ENCODE measurements at places on chromosomes 16 and 17. TPM values are rescaled to one million over a fixed set of nuclear protein-coding genes. Genes with fewer than 3 reads are reported as not detected.

Gene ELMO3
- 0.53 TPM for polyA plus RNA-seq

Gene KCNAB3
- polyA plus RNA-seq, result 0.21 TPM

Gene TMC7
- 0.53 TPM for polyA plus RNA-seq

Gene MSLN
- 0.08 TPM for polyA plus RNA-seq

Gene DNAH2
- polyA plus RNA-seq, result 0.10 TPM

DNA sequence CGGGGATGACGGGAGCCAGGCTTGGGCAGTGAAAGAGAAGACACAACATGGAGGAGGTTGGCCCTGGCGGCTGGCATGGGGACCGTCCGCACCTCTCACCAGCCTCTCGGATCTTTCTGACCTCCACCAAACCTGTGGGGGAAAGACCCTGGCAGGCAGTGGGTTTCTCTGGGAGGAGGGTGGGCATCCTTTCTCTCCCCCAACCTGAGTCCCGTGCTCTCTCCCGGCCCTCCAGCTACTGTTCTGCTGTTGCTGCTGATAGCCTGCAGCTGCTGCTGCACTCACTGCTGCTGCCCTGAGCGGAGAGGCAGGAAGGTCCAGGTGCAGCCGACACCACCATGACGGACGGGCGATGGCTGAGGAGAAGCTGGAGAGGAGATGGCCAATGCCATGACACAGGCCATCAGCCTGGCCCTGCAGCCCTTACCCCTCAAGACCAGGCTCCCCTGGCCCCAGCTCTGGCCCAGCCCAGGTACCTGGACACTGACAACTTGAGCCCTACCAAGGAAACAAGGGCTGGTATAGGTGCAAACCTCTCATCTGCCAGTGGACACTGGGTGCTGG, 7.4 kb downstream of the SMIM5 start:
- no peak for DNase-seq

DNA sequence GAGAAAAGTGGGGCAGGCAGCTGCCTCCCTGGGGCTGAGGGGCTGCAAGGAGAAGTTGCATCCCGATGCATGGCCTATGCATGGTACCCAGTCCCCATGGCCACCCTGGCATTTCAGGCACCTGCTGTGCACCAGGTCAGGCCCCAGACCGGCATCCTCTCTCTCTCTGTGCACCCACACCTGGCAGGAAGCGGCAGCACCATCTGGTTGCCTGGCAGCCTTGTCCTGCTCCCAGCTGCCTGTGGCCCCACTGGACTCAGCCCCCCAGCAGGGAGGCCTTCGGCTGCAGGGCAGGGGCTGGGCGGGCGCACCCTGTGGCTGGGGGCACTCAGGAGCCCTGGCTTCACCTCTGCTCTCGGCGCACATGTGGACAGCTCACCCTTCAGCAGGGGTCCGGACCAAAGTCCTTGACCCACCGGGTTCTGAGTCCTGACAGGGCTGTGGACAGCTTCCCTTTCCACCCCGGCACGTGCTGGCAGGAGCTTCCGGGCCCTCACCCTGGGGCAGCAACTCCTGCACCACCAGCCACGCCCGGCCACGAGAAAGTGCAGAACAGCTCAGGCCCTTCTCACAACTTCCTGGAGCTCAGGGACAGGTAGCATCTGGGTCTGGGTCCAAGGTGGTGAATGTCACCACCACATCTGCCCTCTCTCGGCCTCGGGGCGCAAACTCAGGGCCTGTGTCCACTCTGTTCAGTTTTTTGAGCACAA, 36.7 kb downstream of the CTU2 start:
- no peak for DNase-seq

DNA sequence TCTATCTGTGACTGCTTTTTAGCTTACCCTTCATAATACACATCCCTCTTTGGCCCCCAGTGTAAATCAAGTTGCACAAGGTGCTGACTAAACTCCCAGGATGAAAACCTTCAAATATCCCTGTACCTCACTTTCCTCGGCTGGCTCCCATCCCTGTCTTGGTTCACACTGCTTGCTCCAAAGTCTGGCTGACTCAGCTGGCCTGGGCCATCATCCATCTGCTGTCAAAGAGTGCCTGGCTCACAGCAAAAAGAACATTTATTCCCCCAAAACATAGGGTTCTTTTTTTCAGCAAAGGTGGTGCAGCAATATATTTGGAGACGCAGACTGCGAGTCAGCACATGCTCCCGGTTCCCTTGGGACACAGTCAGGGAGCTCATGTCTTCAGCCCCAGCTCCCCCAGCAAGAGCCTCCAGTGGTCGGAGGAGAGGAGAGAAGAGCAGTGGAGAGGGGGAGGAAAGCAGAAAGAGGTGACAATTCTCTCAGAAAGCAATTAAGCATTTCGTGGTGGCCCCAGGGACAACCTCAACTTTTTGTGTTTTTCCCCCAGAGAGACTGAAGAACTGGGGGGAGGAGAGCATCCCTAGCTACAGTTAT, 26.1 kb downstream of the GPR142 start:
- peak; percentile 62 for DNase-seq

DNA sequence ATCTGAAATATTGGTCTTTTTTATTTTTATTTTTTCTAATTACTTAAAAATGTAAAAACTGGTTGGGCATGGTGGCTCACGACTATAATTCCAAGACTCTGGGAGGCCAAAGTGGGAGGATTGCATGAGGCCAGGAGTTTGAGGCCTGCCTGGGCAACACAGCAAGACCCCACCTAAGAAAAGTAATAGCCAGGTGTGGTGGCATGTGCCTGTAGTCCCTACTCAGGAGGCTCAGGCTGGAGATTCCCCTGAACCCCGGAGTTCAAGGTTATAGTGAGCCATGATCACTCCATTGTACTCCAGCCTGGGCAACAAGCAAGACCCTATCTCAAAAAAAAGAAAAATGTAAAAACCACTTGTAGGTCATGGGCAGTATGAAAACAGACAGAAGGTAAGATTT, 36.8 kb upstream of the CDH3 start:
- DNase-seq, result no peak

DNA sequence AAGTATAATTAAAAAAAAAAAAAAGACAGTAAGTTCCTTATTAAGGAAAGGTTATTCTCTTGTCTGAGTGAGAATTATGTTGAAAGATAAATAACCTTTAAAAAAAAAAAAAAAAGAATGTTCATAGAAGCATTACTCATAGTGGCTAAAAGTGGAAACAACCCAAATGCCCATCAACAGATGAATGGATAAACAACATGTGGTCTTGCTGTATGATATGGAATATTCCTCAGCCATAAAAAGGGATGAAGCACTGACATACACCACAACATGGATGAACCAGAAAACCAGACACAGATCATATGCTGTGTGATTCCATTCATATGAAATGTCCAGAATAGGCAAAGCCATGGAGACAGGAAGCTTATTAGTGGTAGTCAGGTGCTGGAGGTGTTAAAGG, 9.2 kb upstream of the CCNF start:
- DNase-seq, result no peak

- DNase-seq, result no peak
Measured at GRCh38 chr16:11347831-11348230, 2.6 kb downstream of the RMI2 start.

DNA sequence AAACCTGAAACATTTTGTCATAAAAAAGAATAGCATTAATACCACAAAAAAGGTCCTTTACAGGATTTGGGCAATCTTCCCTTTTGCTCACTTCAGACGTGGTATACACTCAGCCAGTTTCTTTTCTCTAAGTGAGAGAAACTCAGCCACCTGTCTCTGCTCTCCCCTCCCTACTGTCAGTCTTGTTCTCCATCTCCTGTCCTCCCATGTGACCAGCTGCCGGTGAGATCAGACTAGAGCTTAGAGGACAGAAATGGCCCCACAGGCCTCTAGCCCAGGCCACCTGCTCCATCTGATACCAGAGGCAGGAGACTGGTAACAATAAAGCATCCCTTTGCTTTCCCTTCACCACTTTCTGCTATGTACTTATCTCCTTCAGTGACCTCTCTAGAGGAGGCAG, 34.9 kb downstream of the CMC2 start:
- DNase-seq, result no peak

DNA sequence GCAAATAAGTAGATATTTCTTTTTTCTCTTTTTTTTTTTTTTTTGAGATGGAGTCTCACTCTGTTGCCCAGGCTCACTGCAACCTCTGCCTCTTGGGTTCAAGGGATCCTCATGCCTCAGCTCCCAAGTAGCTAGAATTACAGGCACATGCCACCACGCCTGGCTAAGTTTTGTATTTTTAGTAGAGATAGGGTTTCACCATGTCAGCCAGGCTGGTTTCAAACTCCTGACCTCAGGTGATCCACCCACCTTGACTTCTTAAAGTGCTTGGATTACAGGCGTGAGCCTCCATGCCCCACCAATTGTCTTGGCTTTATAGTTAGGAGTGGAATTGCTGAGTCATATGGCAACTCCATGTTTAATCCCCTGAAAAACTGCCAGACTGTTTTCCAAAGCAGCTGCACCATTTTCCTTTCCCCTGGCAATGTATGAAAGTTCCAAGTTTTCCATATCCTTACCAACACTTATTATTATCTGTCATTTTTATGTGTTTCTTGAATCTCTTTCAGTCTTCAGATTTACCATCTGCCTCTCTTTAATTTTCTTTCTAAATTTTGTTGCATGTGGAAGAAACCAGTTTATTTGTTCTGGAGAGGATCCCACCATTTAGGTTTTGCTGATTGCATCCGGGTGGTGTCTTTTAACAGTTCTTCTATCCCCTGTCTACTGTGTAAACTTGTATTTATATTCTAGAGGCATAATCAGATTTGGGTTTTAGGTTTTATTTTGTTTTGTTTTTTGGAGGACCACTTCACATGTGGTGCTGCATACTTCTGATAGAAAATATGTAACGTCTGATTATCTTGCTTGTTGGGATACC, 9.9 kb upstream of the CES3 start:
- no peak for DNase-seq

DNA sequence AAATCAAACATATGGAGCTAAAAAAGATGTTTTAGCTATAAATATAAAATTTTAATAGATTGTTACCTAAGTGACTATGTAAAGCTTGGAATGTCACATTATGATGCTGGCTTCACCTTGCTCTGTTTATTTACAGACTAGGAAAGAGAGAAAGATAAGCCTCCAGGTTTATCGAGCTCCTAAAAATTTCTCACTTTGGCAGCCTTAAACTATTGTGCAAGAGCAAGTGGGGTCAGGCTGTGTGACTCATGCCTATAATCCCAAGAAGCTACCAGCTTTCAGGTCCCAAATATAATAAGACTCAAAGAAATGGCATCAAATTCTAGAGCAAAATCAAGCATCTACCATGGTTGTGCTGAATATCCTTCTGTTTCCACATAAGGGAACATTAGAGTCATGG, 34.3 kb upstream of the PRSS54 start:
- no peak for DNase-seq

- DNase-seq, result no peak
Measured at GRCh38 chr17:41998497-41998896, 18.7 kb downstream of the DNAJC7 start.

DNA sequence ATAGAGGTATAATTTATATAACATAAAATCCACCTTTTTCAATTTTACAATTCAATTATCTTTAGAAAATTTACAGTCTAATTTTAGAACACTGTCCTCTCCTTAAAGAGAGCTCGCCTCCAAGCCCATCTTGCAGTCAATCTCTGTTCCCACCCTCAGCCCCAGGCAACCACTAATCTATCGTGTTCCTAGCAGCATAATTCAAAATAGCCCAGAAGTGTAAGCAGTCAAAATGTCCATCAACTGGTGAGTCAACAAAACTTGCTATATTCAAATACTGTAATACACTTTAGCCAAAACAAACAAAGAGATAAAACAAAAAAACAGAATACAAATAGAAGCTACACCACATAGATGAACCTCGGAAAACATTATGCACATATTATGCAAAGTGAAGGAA, 1006.8 kb upstream of the EEF2KMT start:
- DNase-seq, result no peak

GRCh38 chr16:23803591-23804123, 32.1 kb upstream of the PRKCB start:
- peak; percentile 25 for DNase-seq

DNA sequence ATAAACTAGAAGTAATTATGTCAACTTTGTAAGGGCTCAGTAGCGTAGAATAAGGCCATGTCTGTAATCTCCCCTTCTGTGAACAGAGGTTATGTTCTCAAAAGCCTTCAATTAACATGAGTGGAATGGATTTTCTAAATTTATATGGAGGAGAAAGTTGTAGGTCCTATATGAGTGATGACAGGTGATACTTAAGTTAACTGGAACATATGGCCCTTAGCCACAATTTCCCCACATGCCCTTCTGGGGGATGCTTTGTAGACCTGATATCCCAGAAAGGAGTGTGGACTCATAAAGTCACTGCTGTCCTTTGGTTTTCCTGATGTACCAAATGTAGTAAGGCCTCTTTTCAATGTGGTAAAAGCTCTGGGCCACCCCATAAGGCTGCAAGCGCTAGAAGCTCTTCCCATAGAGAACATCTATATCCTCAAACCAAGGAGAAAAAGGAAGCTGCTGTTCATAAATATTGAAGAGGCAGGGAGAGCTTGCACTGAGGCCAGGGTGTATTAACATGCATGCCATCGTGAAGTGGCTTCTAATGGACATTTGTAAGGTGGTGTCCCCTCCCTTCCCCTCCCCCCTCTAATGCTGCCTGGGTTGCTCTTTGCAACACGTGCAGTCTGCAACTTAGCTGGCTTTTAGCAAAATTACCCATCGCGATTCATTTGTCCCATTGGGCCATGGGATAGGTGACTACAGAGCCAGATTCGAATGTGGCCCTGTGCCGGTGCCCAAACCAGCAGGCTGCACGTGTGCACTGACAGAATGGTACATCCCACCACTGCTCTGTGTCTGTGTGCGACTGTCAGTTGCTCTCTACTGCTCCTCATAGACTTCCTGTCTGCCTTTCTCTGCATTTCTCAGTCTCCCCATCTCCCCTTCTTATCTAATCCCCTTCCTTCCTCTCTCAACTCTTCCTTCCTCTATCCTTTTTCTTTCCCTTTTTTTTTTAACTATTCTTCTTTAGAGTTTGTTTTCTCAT, 269.0 kb downstream of the WWOX start:
- DNase-seq, result no peak

DNA sequence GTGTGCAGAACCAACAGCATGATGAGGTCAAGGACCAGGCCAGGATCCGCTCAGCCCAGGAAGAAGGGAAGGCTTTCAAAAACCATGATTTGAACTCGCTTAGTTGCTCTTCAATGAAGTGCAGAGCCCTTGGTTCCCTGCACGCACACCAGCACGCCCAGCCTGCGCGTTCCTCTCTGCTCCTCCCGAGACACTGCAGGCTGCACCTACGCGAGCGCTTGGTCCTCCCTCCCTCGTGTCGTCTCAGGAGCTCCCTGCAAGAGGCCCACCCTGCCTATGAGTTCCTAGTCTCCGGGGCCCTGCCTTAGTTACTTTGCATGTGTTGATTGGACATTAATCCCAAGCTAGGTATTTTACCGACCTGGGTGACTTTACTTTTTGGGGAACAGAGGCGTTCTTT, 132.9 kb upstream of the TNRC6C start:
- no peak for DNase-seq
